Neuronal stem cell (in vitro differentiated cells): ENCODE measurements at places on chromosomes 1 and 21.

DNA sequence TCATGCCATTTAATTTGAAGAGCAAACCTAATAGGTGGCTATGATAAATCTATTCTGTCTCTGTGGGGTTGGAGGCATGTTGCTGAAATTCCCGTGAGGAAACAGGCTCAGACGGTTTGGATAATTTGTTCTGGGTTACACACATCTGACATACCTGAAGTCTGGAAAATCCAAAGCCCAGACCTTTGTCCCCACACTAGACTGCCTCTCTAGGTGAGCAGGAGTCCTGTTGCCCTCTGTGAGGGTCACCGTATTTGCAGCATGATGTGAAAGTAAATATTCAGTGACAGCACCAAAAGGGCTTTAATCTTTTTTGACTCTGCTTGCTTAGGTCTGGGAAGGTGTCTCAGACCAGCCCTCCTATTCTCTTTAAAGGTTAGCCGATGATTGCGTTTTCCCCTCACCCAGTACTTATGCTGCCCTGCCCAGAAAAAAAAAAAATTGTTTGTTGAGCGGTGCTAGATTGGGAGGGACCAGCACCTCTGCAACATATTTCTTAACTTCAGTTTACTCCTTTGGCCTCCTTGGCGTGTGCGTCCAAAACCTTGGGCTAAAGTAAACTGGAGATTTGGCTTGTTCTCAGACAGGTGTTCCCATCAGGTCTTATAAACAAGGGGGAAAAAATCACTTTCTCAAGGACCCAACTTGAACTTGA lies 67.0 kb downstream of the CACHD1 start:
- no peak overlapping the region for H3K4me3 ChIP-seq
- H3K36me3 ChIP-seq = no peaks in the 10 kb centered on the region
- H3K27ac ChIP-seq = no peak overlapping the region
- H3K4me1 ChIP-seq = peaks cover 47% of the 10 kb centered on the region

- H3K36me3 ChIP-seq = no peaks in the 10 kb centered on the region
- no peaks in the 10 kb centered on the region for H3K27me3 ChIP-seq
- DNase-seq = no peak
Measured at GRCh38 chr1:74324684-74325448, 89.7 kb downstream of the TNNI3K start.

DNA sequence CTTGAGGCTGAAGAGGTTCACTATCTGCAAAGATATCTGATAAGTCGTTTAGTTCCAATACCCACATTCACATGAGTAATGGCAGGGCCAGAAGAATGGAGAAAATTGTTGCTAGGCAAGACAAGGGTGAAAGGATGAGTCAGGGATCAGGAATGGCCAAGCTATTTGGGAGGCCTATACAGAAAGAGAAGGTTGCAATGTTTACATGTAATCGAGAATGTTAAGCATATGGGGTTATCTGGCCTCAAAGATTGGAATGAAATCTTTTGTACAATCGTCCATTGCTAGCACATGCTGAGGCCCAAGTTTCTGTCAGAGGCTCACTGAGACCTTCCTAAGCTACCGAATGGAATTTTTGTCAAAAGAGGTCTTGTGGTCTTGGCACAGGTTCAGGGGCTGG lies 299.9 kb upstream of the PLD5 start:
- H3K4me3 ChIP-seq = no peak overlapping the region
- no peaks in the 10 kb centered on the region for H3K27me3 ChIP-seq
- no peaks in the 10 kb centered on the region for H3K36me3 ChIP-seq
- H3K27ac ChIP-seq = no peak overlapping the region
- peaks cover 9% of the 10 kb centered on the region for H3K4me1 ChIP-seq

GRCh38 chr1:59409986-59410385 lies 113.1 kb downstream of the FGGY start:
- H3K27ac ChIP-seq = no peak overlapping the region
- H3K4me3 ChIP-seq = no peak overlapping the region
- H3K27me3 ChIP-seq = no peaks in the 10 kb centered on the region

- DNase-seq = no peak
- no peak overlapping the region for H3K27ac ChIP-seq
- no peak overlapping the region for H3K4me3 ChIP-seq
- no peaks in the 10 kb centered on the region for H3K27me3 ChIP-seq
- H3K4me1 ChIP-seq = peaks cover 2% of the 10 kb centered on the region
Measured at GRCh38 chr21:35399706-35400105, 350.6 kb upstream of the RUNX1 start.
